Heart left ventricle (tissue), 16 donors: ENCODE measurements at places on chromosomes 11 and 22. TPM values are rescaled to one million over a fixed set of nuclear protein-coding genes. Genes with fewer than 3 reads are reported as not detected.

GRCh38 chr22:42343531-42344081 lies 73.2 kb upstream of the TCF20 start:
- peak overlapping the region; percentile 56 for H3K4me3 ChIP-seq
- H3K36me3 ChIP-seq, result no peaks in the 10 kb centered on the region
- no peaks in the 10 kb centered on the region for H3K27me3 ChIP-seq
- peaks cover 9% of the 10 kb centered on the region for H3K4me1 ChIP-seq
- DNase-seq, result no peak
- peak overlapping the region; percentile 68 for H3K27ac ChIP-seq

GRCh38 chr22:23218867-23219251 lies 38.5 kb downstream of the BCR start:
- H3K4me1 ChIP-seq, result peaks cover 98% of the 10 kb centered on the region
- no peaks in the 10 kb centered on the region for H3K36me3 ChIP-seq
- peak overlapping the region; percentile 31 for H3K27ac ChIP-seq

- no peak overlapping the region for H3K27ac ChIP-seq
- no peaks in the 10 kb centered on the region for H3K4me1 ChIP-seq
- no peak overlapping the region for H3K4me3 ChIP-seq
- H3K36me3 ChIP-seq, result no peaks in the 10 kb centered on the region
- no peaks in the 10 kb centered on the region for H3K27me3 ChIP-seq
- no peak for DNase-seq
Observed at GRCh38 chr11:108966206-108966605, 301.3 kb downstream of the DDX10 start.

DNA sequence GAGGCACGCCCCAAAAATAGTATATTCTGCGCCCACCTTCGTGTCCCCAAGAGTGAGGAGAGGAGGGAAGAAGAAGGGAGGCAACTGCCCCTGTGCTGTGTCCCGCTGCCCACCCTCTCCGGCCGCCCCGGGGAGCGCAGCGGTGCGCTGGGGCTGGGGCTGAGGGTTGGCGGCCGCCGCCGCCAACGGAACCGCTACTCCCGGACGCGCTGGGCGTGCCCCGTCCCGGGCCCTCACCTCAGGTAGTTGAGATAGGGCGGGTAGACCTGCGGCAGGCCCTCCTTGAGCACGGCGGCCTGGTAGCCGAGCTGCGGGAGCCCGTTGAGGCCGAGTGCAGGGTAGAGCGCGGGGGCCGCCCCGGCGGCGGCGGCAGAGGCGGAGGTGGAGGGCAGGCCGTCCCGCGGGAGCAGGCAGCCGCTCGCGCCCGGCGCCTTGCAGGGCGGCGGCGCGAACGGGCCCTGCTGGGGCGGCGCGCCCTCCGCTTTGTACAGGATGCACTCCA lies 2.4 kb downstream of the PGR start:
- H3K36me3 ChIP-seq, result peaks cover 3% of the 10 kb centered on the region
- H3K4me1 ChIP-seq, result peaks cover 10% of the 10 kb centered on the region
- H3K27ac ChIP-seq, result peak overlapping the region; percentile 86
- H3K4me3 ChIP-seq, result peak overlapping the region; percentile 94
- H3K27me3 ChIP-seq, result no peaks in the 10 kb centered on the region

TECTA gene
- total RNA-seq, result 0.48 TPM

DNA sequence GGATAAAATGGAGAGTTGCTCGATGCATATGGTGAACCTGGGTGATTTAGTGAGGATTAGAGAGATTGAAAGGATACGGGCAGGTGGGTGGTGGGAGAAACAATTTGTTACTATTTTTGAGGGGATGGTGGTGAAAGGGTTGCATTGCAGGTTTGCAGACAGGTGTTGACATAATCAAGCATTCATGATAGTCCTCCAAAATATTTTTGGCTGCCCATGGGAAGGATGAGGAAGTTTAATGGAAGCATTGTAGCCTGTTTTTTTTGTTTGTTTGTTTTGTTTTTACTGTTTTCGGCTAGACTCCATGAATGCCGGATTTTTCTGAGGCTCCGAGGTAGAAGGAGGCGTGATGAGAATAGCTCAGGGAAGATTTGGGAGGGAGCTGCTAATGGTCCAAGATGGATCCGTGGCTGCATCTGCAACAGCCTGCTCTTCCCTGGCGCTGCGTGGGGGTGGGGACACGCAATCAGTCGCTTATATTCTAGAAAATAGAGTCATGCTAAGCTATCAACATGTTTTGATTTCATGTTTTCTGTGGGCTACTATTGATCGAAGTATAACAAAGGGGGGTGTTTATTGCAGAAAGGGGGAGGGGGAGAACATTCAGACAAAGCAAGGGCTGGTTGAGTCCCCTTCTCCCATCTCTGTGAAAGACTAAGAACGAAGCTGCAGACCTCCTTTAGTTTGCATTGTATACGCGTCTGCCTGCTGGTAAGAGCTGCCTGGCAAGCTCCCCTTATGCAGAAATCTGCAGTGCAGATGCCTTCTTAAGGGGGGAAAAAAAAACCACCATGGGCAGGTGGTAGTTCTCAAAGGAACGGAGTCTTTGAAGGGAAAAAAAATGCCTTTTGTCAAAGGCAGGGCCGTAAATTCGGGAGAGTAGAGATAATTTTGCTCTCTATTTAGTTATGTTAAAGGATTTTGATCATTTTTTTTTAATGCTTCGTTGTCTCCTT lies 1.0 kb downstream of the RTN3 start:
- peak overlapping the region; percentile 80 for H3K27ac ChIP-seq
- peaks cover 25% of the 10 kb centered on the region for H3K4me1 ChIP-seq
- H3K36me3 ChIP-seq, result no peaks in the 10 kb centered on the region
- no peaks in the 10 kb centered on the region for H3K27me3 ChIP-seq
